ENCODE measurements at places on chromosomes 1 and 21.

GRCh38 chr1:221230605-221231004 lies 351.4 kb downstream of the HLX start:
- DNase-seq: no peak

DNA sequence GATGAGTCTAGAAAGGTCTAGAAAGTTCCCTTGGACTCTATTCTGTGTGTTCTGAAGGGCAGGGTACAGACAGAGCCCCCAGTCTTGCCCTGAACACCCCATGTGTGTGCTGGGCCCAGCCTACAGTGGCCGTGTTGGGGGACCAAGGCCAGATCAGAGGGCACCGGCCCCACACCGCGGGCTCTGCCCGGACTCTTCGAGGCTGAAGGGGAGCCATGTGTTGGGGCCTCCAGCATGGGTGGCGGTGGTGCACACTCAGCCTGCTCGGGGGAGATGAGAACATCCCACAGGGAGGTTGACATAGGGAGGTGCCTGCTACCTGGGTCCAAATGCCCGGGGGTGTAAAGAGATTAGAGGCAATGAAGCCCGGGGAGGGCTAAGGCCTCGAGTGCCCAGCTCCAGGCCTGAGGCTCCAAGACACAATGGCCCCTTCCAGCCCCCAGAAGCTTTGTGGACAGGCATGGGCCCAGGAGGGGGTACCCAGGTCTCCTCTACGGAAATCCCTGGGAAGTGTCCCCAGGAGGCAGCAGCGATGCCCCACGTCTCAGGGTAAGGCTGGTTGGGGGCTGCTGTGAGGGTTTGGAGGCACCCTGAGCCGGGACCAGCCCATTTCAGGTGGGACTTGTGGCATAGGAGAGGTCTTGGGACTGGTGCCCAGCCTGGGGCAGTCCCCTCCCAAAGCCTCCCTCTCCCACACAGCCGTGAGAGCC lies 12.1 kb downstream of the ARHGEF16 start:
- DNase-seq: no peak

- DNase-seq: peak; percentile 33
These were observed at the start of gene GBP1 for GRCh38 chr1:89065079-89065868. Gene GBP1, minus strand, starts transcription at chr1:89065208. Its CDS starts 1,974 bp downstream, at chr1:89063234.

GRCh38 chr1:37123276-37124115 lies 89.2 kb upstream of the GRIK3 start:
- no peak for DNase-seq

GRCh38 chr1:232292818-232293217 lies 337.1 kb downstream of the SIPA1L2 start:
- DNase-seq: no peak

- DNase-seq: no peak
These were observed 38.5 kb upstream of the USP1 start for GRCh38 chr1:62398377-62398776.

DNA sequence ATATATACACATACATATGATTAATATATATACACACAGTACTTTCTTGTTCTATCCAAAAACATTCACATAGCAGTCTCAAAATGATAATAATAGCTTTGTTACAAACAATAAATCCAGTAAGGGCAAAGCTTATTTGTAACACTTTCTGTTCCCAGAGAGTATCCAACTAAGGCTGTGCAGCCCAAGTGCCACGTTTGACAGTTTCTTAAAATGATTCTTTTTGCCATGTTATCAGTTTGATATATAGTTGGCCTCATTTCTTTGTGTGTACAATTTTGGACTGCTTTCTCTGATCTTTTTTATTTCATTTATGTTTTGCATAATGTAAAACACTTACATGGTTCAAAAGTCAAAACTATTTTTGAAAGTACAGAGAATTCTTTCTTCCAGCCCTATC lies 11.8 kb downstream of the KCNE1 start:
- DNase-seq: no peak

GRCh38 chr21:39232861-39233291 lies 49.6 kb upstream of the PSMG1 start:
- DNase-seq: no peak

- no peak for DNase-seq
These were observed 702.8 kb downstream of the PTPRU start for GRCh38 chr1:29939079-29939478.

GRCh38 chr21:19776076-19776475 lies 1222.1 kb upstream of the NCAM2 start:
- no peak for DNase-seq
